ENCODE measurements at places on chromosomes 12 and 14.

- H3K4me3 ChIP-seq, result no peak overlapping the region
- no peak overlapping the region for H3K27ac ChIP-seq
- H3K27me3 ChIP-seq, result no peaks in the 10 kb centered on the region
- no peaks in the 10 kb centered on the region for H3K36me3 ChIP-seq
- H3K4me1 ChIP-seq, result no peaks in the 10 kb centered on the region
- DNase-seq, result no peak
These were observed 746.2 kb upstream of the USP15 start for GRCh38 chr12:61514016-61514415.

DNA sequence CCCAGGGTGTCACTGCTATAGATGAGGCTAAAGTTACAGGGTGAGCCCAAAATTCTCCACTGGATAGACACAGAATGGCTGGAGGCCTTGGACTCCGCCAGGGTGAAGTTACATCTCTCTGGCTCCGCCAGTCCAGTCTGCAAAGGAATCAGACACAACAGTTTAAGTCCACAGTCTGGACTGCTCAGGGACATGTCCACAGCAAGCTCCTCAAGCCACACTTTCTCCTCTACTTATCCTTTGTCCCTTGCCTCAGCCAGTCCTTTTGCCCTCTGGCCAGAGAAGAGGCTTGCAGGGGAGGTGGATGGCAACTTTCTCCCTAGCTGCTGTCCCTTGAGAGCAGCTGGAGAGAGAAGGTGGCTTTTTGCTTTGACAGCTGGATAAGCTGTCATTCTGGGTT, 28.0 kb downstream of the PTPRB start:
- H3K4me3 ChIP-seq, result peak overlapping the region; percentile 53
- H3K36me3 ChIP-seq, result no peaks in the 10 kb centered on the region
- peak overlapping the region; percentile 39 for H3K27ac ChIP-seq
- H3K4me1 ChIP-seq, result peaks cover 4% of the 10 kb centered on the region
- no peak for DNase-seq
- no peaks in the 10 kb centered on the region for H3K27me3 ChIP-seq

- DNase-seq, result no peak
- no peaks in the 10 kb centered on the region for H3K36me3 ChIP-seq
- peaks cover 3% of the 10 kb centered on the region for H3K4me1 ChIP-seq
- H3K27ac ChIP-seq, result no peak overlapping the region
- H3K4me3 ChIP-seq, result no peak overlapping the region
- no peaks in the 10 kb centered on the region for H3K27me3 ChIP-seq
These were observed 29.1 kb upstream of the ANO6 start for GRCh38 chr12:45186762-45187161.

DNA sequence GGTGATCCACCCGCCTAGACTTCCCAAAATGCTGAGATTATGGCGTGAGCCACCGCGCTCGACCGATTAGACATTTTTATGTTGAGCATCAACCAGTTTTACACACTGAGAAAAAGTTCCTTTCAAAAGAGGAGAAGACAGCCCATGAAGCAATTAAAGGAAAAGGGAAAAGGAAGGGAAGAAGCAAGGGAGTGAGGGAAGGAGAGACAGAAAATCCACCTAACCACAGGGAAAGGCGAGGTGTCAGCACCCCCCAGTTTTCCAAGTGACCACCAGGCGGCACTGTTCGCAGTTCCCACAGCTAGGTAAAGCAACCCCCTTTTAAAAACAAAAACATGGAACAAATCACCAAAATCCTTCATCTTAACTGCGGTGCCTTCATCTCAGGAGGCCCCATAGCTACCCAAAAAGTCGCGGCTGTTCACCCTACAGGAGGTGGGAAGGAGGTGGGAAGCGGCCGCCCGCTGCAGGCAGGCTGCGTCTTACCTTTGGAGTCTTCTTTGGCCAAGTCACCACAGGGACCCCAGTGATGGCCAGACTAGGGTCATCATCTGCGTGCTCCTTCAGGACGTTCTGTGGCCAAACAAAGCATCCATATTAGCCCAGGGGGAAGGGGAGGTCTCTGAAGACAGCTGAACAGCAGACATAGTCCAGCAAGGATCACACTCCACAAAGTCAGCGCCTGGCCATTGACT, 86.6 kb downstream of the KDM2B start:
- H3K4me1 ChIP-seq, result no peaks in the 10 kb centered on the region
- no peaks in the 10 kb centered on the region for H3K36me3 ChIP-seq
- DNase-seq, result no peak
- H3K27me3 ChIP-seq, result no peaks in the 10 kb centered on the region

GRCh38 chr12:81866081-81866480, 106.9 kb upstream of the PPFIA2 start:
- H3K4me1 ChIP-seq, result no peaks in the 10 kb centered on the region
- H3K4me3 ChIP-seq, result no peak overlapping the region
- H3K27ac ChIP-seq, result no peak overlapping the region

GRCh38 chr14:100749967-100750597, 23.4 kb downstream of the DLK1 start:
- no peak overlapping the region for H3K4me3 ChIP-seq
- no peaks in the 10 kb centered on the region for H3K4me1 ChIP-seq
- H3K27ac ChIP-seq, result no peak overlapping the region
- DNase-seq, result no peak
- H3K27me3 ChIP-seq, result peaks cover 5% of the 10 kb centered on the region

DNA sequence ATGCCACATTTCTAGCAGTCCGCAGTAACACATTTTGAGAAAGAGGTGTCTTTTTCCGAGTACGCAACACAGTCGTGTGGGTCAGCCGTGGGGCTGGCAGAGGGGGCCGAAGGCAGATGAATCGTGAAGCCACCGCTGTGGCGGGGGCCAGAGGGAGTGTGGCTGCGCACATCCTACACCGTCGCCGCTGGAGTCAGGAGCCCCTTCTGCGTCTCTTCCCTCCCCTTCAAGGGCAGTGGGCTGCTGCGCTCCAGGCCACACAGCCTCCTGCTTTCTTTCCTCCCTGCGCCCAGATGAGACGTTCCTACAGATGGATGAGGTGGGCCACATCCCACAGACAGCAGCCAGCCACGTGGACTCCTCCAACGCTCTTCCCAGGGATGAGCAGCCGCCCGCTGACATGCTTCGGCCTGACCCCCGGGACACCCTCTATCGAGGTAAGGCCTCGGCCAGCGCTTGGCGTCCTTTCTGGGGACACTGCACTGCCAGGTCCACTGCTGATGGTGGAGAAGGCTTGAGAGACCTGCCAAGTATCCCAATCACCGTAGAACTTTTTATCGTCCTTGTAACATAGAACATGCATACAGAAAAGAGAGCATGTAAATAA, 89.8 kb downstream of the B4GALNT3 start:
- no peak overlapping the region for H3K4me3 ChIP-seq
- H3K27me3 ChIP-seq, result peaks cover 42% of the 10 kb centered on the region
- H3K27ac ChIP-seq, result no peak overlapping the region
- no peak for DNase-seq
- no peaks in the 10 kb centered on the region for H3K36me3 ChIP-seq

GRCh38 chr14:24258548-24259265, 4.3 kb downstream of the TGM1 start:
- peaks cover 4% of the 10 kb centered on the region for H3K4me1 ChIP-seq
- no peak overlapping the region for H3K27ac ChIP-seq
- H3K27me3 ChIP-seq, result no peaks in the 10 kb centered on the region
- no peak overlapping the region for H3K4me3 ChIP-seq
- DNase-seq, result no peak

DNA sequence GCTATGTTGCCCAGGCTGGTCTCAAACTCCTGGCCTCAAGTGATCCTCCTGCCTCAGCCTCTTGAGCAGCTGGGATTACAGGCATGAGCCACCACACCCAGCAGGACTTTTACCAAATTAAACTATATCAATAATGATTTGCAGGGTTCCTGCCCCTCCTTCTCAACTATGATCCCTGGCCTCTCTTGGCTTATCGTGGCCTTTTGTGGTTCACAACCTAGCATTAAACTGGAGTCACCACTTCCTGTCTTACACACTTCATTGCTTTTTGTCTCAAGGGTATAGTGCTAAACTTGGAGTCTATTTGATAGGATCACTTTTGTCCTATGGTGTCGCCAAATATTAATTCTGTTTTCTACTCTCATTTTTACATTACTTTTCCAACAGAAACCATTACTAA, 64.5 kb downstream of the SEC23A start:
- H3K4me1 ChIP-seq, result no peaks in the 10 kb centered on the region
- DNase-seq, result no peak
- H3K36me3 ChIP-seq, result peaks cover 53% of the 10 kb centered on the region
- H3K4me3 ChIP-seq, result no peak overlapping the region
- no peak overlapping the region for H3K27ac ChIP-seq

GRCh38 chr12:92886131-92886530, 43.0 kb downstream of the EEA1 start:
- H3K4me1 ChIP-seq, result no peaks in the 10 kb centered on the region
- no peak overlapping the region for H3K4me3 ChIP-seq
- no peak for DNase-seq
- H3K36me3 ChIP-seq, result no peaks in the 10 kb centered on the region

DNA sequence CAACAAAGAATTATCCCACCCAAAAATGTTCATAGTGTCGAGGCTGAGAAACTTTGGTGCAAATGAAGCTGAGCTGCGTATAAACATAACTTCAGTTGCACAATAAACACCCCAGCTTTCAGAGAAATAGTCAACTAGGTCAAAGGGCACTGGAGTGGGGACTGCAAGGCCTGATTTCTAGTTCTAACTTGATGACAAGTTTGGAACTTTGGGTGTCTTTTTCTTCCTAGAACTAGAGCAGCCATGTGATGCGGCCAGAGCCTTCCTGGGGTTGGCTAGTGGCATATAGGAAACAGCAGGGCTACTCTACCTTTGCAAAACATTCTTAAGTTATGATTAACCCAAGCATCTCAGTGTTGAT, 298.4 kb upstream of the AMIGO2 start:
- no peaks in the 10 kb centered on the region for H3K36me3 ChIP-seq
- H3K4me3 ChIP-seq, result no peak overlapping the region
- peak overlapping the region; percentile 55 for H3K27ac ChIP-seq
- no peaks in the 10 kb centered on the region for H3K27me3 ChIP-seq

DNA sequence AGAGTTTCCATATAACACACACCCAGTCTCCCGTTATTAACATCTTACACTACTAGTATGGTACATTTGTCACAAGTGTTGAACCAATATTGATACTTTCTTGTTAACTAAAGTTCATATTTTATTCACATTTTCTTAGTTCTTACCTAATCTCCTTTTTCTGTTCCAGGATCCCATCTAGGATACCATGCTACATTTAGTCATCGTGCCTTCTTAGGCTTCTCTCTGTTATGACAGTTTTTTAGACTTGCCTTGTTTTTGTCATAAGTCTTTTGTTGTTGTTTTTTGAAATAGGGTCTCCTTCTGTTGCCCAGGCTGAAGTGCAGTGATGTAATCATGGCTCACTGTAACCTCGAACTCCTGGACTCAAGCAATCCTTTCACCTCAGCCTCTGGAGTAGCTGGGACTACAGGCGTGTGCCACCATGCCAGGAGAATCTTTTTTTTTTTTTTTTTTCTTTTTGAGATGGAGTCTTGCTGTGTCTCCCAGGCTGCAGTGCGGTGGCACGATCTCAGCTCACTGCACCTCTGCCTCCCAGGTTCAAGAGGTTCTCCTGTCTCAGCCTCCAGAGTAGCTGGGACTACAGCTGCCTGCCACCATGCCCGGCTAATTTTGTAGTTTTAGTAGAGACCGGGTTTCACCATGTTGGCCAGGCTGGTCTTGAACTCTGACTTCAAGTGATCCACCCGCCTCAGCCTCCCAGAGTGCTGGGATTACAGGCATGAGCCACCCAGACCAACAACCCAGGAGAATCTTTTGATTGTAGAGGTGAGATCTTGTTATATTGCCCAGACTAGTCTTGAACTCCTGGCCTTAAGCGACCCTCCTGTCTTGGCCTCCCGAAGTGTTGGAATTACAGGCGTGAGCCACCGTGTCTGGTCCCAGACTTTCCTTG, 59.1 kb upstream of the HECTD1 start:
- no peak overlapping the region for H3K4me3 ChIP-seq
- peaks cover 48% of the 10 kb centered on the region for H3K4me1 ChIP-seq
- H3K27me3 ChIP-seq, result no peaks in the 10 kb centered on the region
- H3K27ac ChIP-seq, result no peak overlapping the region
- DNase-seq, result peak; percentile 42
- H3K36me3 ChIP-seq, result no peaks in the 10 kb centered on the region

DNA sequence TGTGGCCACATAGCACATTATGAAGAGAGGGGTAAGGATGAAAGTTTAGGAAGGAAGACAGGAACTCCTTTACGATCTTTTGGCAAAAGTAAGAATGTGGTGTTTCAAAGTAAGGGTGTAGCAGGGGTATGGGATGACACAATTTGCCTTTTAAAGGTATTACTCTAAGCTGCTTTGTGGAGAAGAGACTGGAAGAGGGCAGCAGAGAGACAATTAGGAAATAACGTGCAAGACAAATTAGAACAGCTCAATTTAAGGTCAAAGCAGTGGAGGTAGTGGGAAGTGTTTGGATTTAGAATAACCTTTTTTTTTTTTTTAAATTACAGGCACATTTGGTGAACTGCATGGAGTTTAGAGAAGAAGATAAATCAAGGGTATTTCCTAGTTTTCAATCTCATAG, 342.6 kb downstream of the NOVA1 start:
- H3K27me3 ChIP-seq, result no peaks in the 10 kb centered on the region
- H3K4me1 ChIP-seq, result no peaks in the 10 kb centered on the region
- H3K4me3 ChIP-seq, result no peak overlapping the region
- DNase-seq, result no peak
- H3K27ac ChIP-seq, result no peak overlapping the region

DNA sequence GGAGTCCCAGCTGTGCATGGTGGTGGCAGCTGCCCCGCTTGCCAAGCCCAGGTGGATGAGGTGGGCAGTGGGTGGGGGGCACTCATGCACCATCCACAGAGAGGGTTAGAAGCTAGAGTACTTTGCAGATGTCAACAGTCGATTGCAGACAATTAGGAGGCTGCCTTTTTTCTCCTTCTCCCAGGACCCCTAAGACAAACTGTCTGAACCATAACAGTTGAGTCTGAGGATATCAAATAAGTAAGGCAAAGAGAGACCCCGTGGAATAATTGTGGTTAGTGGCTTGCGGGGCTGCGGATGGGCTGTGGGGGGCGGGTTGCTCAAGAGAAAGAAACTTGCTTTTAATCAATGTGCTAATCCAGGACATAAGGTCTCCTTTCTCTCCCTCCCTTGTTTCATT, 926.2 kb downstream of the VRK1 start:
- no peaks in the 10 kb centered on the region for H3K27me3 ChIP-seq
- H3K4me1 ChIP-seq, result no peaks in the 10 kb centered on the region
- H3K36me3 ChIP-seq, result no peaks in the 10 kb centered on the region
- no peak overlapping the region for H3K27ac ChIP-seq

DNA sequence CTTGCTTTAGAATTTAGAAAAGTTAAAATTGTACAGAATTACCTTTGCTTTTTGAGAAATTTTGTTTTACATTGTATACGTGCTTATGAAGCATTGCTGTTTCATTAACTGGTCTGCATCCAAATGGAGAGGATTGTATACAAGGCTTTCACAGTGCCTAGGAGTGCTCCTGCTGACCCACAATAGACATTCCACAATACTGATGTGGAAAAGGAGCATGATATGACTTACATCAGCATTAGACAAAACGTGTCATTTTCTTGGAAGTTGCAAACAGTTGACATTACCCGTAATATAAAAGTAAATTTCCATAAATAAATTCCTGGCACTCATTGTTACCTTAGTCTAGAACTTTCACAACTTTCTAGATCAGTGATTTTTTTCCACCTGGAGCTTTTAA, 1.9 kb downstream of the PRKD1 start:
- H3K4me1 ChIP-seq, result peaks cover 26% of the 10 kb centered on the region
- DNase-seq, result no peak
- H3K27ac ChIP-seq, result no peak overlapping the region
- H3K36me3 ChIP-seq, result no peaks in the 10 kb centered on the region

Measured in esophagus muscularis mucosa (tissue), 4 donors.